T-helper 1 cell treated with Interleukin-12 subunit alpha and Interleukin-12 subunit beta and Interleukin-4 antibody, amounts not matched to agents 30 ng/mL and 1 ng/mL, for 36 hours (primary cell): ENCODE measurements at places on chromosomes 1 and 21. TPM values are rescaled to one million over a fixed set of nuclear protein-coding genes. Genes with fewer than 3 reads are reported as not detected.

CD160 gene
- 0.17 TPM in 1 of 2 replicates, not detected in the other for total RNA-seq

ARTN gene
- total RNA-seq, result 0.32 and 0.85 TPM in 2 replicates

WNT3A gene
- total RNA-seq, result not detected in 2 replicates

GBP2 gene
- 196 and 198 TPM in 2 replicates for total RNA-seq

LCE1E gene
- not detected in 2 replicates for total RNA-seq

S100PBP gene
- total RNA-seq, result 75.3 and 82.0 TPM in 2 replicates

FMN2 gene
- not detected in 2 replicates for total RNA-seq

MR1 gene
- total RNA-seq, result 38.8 and 39.7 TPM in 2 replicates

BTBD19 gene
- total RNA-seq, result 11.9 and 15.0 TPM in 2 replicates

ACTA1 gene
- total RNA-seq, result 0.15 TPM in 1 of 2 replicates, not detected in the other

OR2T29 gene
- not detected in 2 replicates for total RNA-seq

NFASC gene
- total RNA-seq, result 0.12 and 0.20 TPM in 2 replicates

PRELP gene
- not detected in 2 replicates for total RNA-seq

TMPRSS15 gene
- not detected in 2 replicates for total RNA-seq

BATF3 gene
- total RNA-seq, result 65.8 and 75.3 TPM in 2 replicates

RAB13 gene
- total RNA-seq, result 1.3 and 1.7 TPM in 2 replicates

ITLN2 gene
- not detected in 2 replicates for total RNA-seq

DCAF8 gene
- total RNA-seq, result 102 and 103 TPM in 2 replicates

IRF6 gene
- total RNA-seq, result 0.15 TPM in 1 of 2 replicates, not detected in the other

MPL gene
- not detected in 2 replicates for total RNA-seq

C1orf141 gene
- not detected in 2 replicates for total RNA-seq

KRTAP19-3 gene
- not detected in 2 replicates for total RNA-seq

CAMTA1 gene
- 36.9 and 43.1 TPM in 2 replicates for total RNA-seq

HSPA6 gene
- total RNA-seq, result 1.1 and 1.6 TPM in 2 replicates
